ENCODE measurements at places on chromosomes 12 and 14. TPM values are rescaled to one million over a fixed set of nuclear protein-coding genes. Genes with fewer than 3 reads are reported as not detected.
A peak's percentile ranks its signal among the peaks of the same experiment; 100 is the strongest.

Gene TMEM253
- not detected for total RNA-seq

Gene BATF
- total RNA-seq, result 16.8 TPM

Gene CLMN
- 5.4 TPM for total RNA-seq

Gene GATC
- total RNA-seq, result 21.3 TPM

Gene MIP
- total RNA-seq, result not detected

GRCh38 chr14:51576879-51577278 lies 74.8 kb upstream of the FRMD6 start:
- no peaks in the 10 kb centered on the region for H3K36me3 ChIP-seq
- ATAC-seq, result no peak
- no peaks in the 10 kb centered on the region for H3K4me1 ChIP-seq

GRCh38 chr12:105224399-105224798 lies 11.6 kb downstream of the APPL2 start:
- peaks cover 80% of the 10 kb centered on the region for H3K4me1 ChIP-seq
- H3K36me3 ChIP-seq, result no peaks in the 10 kb centered on the region
- ATAC-seq, result no peak
- no peaks in the 10 kb centered on the region for H3K27me3 ChIP-seq

DNA sequence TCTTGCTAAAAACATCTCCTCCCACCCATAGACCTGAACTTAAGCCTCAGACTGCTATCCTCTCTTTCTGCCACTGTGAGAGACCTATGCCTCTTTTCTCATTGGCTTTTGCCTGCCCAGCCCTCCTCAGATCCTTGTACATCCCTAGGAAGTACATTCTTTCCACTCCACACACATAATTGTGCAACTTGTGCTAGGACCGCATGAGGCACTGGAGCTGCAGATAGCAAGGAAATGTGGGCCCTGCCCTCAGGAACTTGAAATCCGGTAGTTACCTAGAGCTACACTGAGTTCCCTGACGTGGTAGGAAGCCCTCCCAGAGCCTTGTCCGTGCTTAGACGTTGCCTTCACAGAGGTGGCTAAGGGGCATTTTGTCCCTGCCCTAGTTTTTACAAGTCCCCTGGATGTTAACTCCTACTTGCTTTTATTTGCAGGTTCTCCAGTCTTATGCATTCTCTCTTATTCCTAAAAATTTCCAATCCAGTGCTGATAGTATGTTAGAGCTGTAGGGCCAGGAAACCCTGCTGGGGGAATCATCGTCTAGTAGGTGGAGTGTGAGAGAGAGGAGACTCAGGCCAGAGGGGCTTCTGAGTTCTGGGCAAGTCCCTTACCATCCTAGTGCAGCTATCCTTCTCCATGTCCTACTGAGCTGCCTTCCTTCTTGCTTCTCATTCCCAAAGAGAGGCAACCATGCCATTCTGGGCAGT lies 41.3 kb downstream of the NTF3 start:
- no peaks in the 10 kb centered on the region for H3K36me3 ChIP-seq
- no peaks in the 10 kb centered on the region for H3K4me1 ChIP-seq
- peaks cover 17% of the 10 kb centered on the region for H3K27me3 ChIP-seq
- no peak overlapping the region for H3K27ac ChIP-seq
- ATAC-seq, result no peak

DNA sequence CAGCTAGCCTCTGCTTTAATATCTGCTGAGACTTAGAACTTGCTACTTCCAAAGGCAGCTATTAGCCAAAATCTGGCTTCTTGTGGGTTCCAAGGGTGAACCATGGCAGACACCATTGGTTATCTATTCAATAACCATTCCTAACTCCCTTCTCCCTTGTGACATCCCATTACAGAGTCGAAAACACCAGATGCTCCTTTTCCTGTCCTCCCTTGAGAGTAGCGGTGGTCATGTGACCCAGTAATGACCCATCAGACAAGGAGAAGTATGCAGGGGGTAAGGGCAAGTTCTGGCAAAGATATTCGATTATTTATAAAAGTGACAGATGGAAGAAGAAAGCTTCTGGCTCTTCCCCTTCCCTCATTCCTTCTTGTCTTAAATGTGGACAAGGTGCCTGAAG lies 20.1 kb downstream of the TGFB3 start:
- peaks cover 89% of the 10 kb centered on the region for H3K36me3 ChIP-seq
- no peaks in the 10 kb centered on the region for H3K4me1 ChIP-seq
- ATAC-seq, result no peak

DNA sequence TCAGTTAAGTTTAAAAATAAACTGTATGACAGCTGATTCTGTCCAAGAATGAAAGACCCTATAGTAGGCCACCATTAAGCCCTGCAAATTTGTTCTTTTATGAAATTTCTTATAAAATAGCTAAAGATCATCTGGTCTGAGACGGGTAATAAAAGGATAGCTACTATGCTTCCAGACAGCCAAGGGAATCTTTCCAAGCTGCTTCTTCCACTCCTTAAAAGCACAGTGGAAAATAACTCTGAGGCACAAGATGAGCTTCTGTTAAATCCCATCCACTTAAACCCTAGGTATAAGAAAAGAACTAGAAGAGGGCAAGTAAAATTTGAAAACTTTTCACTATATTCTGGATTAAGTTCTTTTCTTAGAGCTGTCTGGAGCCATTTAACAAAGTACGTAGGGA lies 194.3 kb downstream of the CAPZA3 start:
- H3K27ac ChIP-seq, result peak overlapping the region; percentile 24
- no peak overlapping the region for H3K4me3 ChIP-seq
- no peaks in the 10 kb centered on the region for H3K36me3 ChIP-seq
- no peaks in the 10 kb centered on the region for H3K27me3 ChIP-seq
- no peak for ATAC-seq

- H3K27ac ChIP-seq, result no peak overlapping the region
- no peaks in the 10 kb centered on the region for H3K4me1 ChIP-seq
- no peaks in the 10 kb centered on the region for H3K27me3 ChIP-seq
- no peak for ATAC-seq
- no peaks in the 10 kb centered on the region for H3K36me3 ChIP-seq
These were observed 12.9 kb upstream of the OXA1L start for GRCh38 chr14:22753586-22753985.

DNA sequence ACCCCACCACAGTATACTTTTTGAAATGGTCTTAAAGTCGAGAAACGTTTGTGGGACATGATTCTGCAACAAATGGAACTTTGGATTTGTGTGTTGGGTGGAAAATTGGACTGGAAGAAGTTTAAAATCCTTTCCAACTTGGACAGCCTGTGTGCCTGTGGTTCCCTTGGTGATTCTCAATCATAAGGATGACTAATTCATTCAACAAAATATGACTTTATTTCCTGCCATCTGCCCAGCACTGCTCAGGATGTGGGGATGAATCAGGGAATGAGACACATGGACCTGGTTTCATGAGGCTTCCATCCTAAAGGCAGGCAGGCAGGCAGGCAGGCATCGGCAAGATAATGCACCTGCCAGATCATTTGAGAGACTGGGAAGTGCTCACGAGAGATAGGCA lies 57.3 kb upstream of the TMEM132D start:
- H3K27ac ChIP-seq, result no peak overlapping the region
- ATAC-seq, result no peak
- H3K4me1 ChIP-seq, result no peaks in the 10 kb centered on the region
- no peak overlapping the region for H3K4me3 ChIP-seq
- no peaks in the 10 kb centered on the region for H3K36me3 ChIP-seq

- no peak overlapping the region for H3K27ac ChIP-seq
- no peaks in the 10 kb centered on the region for H3K36me3 ChIP-seq
- H3K4me3 ChIP-seq, result no peak overlapping the region
- peaks cover under 1% of the 10 kb centered on the region for H3K27me3 ChIP-seq
These were observed 23.7 kb upstream of the YAF2 start for GRCh38 chr12:42261708-42262107.

DNA sequence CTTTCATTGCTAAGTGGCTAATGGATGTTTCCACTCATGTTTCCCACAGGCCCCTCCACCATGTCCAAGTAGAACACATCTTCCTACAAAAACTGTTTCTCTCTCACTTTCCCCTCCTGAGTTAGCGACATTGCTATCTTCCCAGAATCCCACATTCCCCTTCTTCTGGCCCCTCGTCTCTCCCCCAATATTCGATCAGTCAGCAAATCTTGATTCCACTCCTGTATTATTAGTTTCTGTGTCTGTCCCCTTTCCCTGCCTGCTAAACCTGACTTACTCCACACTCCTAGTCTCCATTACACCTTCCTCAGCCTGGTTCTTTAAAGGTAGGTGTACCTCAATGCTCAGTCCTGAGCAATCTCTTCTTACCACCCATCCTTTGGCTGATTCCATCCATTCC lies 19.3 kb upstream of the SAMD4A start:
- H3K27ac ChIP-seq, result no peak overlapping the region
- peaks cover 5% of the 10 kb centered on the region for H3K4me1 ChIP-seq
- ATAC-seq, result no peak
- H3K27me3 ChIP-seq, result no peaks in the 10 kb centered on the region
- H3K36me3 ChIP-seq, result no peaks in the 10 kb centered on the region
- no peak overlapping the region for H3K4me3 ChIP-seq

GRCh38 chr14:63388766-63389431 lies 70.2 kb upstream of the GPHB5 start:
- H3K27me3 ChIP-seq, result no peaks in the 10 kb centered on the region
- H3K4me1 ChIP-seq, result no peaks in the 10 kb centered on the region
- ATAC-seq, result peak; percentile 71
- no peak overlapping the region for H3K4me3 ChIP-seq
- H3K36me3 ChIP-seq, result peaks cover 90% of the 10 kb centered on the region

DNA sequence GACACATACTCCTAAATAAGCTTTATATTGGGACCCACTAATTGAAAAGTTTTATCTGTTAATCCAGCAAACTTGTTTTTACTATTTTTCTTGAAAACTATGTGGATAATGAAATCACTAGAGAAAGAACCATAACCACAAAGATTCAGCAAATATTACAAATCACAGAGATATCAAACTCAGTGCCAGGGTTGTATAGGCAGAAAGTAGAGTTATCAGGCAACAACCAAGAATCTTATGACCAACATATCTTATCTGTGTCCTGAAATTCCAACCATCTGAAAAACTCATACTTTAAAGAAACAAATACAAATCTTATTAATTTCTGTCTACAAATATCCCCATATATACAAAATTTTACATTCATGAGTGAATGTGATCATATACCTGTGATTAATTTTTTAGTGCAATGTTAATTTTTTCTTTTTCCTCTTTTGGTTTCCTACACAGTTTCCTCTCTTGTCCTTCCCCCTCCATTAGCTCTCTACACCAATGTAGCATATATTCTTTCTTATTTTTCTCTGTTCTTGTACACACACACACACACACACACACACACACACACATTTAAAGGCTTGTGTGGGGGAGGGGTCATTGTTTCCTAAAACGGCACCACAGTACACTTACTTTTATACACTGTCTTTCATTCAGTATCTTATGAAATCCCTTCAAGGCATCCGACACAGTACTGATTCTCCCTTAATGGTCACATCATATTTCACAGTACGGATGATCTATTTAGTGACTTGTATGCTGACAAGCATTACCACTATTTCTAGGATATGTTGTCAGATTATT lies 18.6 kb downstream of the AMN1 start:
- ATAC-seq, result no peak
- no peak overlapping the region for H3K27ac ChIP-seq
- H3K27me3 ChIP-seq, result no peaks in the 10 kb centered on the region
- peaks cover 31% of the 10 kb centered on the region for H3K36me3 ChIP-seq
- no peak overlapping the region for H3K4me3 ChIP-seq
- H3K4me1 ChIP-seq, result no peaks in the 10 kb centered on the region

DNA sequence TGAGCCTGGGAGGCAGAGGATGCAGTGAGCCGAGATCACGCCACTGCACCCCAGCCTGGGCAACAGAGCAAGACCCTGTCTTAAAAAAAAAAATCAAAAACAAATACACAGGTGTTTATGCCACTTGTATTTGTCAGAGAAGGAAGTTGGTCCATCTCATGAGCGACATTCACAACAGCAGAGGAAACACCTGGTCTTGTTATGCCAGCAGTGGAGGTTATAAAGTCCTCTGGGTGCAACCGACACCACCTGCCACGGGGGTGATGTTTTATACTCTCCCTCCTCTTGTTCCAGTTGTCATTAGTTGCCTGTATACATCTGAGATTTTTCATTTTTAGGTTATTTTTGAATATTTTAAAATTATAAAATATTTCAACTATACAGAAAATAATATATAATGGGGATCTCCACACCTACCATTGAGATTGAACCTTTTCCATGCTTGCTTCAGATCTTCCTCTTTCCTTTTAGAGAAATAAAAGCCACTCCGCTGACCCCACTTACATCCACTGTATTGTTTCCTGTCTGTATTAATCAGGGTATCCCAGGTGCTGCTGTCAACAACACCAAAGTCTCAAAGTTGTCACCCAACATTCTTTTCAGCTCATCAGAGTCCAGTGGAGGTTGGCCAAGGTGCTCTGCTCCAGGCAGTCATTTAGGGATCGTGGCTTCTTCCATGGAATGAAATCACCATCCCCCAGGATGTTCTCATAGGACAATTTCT lies 65.1 kb downstream of the RNFT2 start:
- H3K4me3 ChIP-seq, result no peak overlapping the region
- H3K27ac ChIP-seq, result no peak overlapping the region

- no peak overlapping the region for H3K4me3 ChIP-seq
- no peak for ATAC-seq
- H3K36me3 ChIP-seq, result no peaks in the 10 kb centered on the region
- H3K4me1 ChIP-seq, result no peaks in the 10 kb centered on the region
- no peak overlapping the region for H3K27ac ChIP-seq
These were observed 348.4 kb downstream of the BCAT1 start for GRCh38 chr12:24600551-24600950.

- no peaks in the 10 kb centered on the region for H3K27me3 ChIP-seq
- H3K36me3 ChIP-seq, result peaks cover 4% of the 10 kb centered on the region
- no peaks in the 10 kb centered on the region for H3K4me1 ChIP-seq
- H3K4me3 ChIP-seq, result no peak overlapping the region
- H3K27ac ChIP-seq, result no peak overlapping the region
- ATAC-seq, result no peak
These were observed 272.0 kb downstream of the SSPN start for GRCh38 chr12:26467351-26467750.

DNA sequence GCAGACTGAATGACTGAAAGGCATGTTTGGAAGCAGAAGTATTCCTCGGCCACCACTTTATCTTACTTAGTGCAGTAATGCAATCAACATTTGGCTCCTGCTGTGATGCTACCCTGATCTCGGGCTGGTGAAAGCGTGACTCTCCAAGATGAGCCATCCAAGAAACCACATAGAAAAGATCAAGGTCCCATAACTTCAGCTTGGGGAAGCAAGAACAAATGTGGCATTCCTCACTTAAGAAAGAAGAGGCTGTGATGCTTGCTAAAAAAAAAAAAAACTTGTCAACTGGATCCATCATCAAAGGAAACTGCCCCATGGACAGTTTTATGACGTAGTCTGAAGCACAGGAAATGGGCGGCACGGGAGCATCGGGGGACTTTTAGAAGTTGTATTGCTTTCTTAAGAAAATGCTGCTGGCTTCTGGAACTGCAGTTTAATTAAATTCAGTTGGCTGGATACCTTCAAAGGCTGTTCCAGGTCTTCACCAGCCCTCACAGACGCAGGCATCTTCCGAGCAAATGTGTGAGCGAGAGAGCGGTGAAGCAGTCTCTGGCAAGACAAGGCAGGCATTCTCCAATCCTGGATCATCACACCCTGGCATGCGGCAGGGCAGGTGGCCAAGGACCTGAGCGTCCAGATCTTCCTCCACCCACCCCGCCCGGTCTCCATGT lies 38.2 kb upstream of the MAP1LC3B2 start:
- no peaks in the 10 kb centered on the region for H3K36me3 ChIP-seq
- H3K27me3 ChIP-seq, result no peaks in the 10 kb centered on the region
- ATAC-seq, result no peak
- peaks cover 5% of the 10 kb centered on the region for H3K4me1 ChIP-seq
- H3K4me3 ChIP-seq, result no peak overlapping the region

Data from gastroesophageal sphincter (tissue), 4 donors.